ENCODE measurements at places on chromosomes 1 and 21.
A peak's percentile ranks its signal among the peaks of the same experiment; 100 is the strongest.

DNA sequence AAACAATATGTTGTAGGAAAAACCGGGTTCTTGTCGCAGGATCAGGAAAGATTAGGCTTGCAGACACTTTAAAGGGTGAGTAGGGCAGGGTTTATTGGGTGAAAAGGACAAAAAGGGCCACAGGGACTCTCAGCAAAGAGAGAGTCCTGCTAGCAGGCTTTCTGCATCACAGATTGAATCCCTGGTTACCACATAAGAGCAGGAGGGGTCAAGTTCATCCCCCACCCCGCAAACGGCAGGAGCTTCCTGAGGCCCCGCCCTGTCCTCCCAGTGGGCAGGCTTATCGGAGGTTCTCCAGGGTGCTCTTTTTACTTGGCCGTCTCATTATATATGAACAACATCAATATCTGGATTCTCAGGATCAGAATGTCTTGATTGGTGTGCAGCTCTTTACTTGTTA is 47.7 kb downstream of the SYCP1 start:
- DNase-seq, result no peak

- no peak for DNase-seq
Observed at GRCh38 chr1:34984435-34984792, 733 bp downstream of the TMEM35B start.

DNA sequence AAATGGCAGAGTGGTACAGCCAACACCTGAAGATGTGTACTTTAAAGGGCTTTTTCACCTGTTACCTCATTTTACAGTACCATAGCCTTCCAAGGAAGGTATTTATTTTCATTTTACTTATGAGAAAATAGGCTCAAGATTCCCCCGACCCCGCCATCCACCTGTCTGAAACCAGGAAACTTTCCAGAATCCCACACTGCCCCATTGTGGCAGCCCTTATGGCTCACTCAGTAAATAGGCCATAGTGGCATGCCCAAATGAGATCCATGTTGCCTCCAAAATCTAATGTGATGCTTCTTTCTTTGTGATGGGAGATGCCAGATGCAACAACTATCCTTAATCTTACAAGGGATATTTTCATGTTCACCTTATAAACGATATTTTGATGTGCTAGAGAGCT is 97.8 kb downstream of the EBNA1BP2 start:
- DNase-seq, result no peak

DNA sequence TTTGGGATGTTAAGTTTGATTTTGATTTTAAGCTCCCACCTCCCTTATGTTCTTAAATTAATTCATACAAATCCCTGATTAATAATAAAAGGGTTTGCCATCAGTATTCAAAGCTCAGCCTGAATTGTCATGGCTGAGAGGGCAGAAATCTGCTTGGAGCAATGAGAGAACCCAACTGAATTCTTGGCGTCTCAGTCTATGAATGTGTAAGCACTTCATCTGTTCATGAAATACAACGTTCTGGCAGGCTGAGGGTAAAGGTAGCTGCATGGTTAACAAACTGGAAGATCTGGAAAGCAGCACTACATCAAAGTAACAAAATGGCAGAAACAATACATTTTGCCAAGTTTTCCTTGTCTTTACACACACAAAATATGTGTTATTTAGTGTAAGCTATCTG is 95.3 kb downstream of the ACBD6 start:
- no peak for DNase-seq

DNA sequence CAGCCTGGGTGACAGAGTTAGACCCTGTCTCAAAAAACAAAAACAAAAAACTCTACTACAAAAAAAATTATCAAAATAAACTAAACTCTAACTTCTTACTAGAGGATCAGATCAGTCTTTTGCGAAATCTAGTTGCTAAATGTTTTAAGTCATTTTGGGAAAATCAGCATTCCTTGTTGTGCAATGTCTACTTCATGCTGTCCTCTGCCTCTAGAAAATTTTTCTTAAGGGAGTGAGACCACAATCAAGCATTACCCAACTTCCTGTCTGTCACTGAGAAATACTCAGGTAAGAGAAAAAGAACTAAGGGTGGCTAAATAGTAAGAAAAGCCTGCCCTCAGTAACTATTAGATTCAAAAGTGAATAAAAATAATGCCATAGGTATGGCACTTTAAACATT is 67.2 kb upstream of the FOXD3 start:
- DNase-seq, result no peak

DNA sequence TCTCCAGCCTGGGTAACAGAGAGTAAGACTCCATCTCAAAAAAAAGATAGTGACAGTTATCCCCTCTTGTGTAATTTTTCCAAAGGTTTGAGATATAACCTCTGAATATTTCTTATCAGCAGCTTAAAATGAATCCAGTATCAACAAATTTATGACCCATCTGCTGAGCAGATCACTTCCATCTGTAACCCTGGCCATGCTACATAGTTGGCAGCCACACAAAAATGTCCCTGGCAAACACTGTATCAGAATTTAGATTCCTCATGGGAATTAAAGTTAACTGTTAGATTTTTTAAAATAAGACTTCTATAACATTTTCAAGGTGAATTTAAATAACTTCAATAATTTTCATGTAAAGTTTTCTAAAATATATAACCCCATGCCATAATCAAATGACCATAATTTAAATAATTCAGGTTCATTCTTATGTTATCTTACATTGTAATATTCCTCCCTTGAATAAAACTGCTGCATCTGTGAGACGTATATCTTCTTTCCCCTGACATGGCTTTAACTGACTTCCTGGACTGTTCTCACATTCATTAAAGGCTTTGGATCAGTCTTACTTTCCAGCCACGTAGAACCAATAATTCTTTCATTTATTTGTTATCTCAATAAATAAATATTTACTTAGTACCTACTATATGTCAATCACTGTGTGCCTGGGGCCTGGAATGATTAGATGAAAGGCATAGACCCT is 5.3 kb upstream of the PRPF38B start:
- DNase-seq, result no peak

GRCh38 chr21:42837421-42838211 is 41.7 kb downstream of the WDR4 start:
- DNase-seq, result no peak

DNA sequence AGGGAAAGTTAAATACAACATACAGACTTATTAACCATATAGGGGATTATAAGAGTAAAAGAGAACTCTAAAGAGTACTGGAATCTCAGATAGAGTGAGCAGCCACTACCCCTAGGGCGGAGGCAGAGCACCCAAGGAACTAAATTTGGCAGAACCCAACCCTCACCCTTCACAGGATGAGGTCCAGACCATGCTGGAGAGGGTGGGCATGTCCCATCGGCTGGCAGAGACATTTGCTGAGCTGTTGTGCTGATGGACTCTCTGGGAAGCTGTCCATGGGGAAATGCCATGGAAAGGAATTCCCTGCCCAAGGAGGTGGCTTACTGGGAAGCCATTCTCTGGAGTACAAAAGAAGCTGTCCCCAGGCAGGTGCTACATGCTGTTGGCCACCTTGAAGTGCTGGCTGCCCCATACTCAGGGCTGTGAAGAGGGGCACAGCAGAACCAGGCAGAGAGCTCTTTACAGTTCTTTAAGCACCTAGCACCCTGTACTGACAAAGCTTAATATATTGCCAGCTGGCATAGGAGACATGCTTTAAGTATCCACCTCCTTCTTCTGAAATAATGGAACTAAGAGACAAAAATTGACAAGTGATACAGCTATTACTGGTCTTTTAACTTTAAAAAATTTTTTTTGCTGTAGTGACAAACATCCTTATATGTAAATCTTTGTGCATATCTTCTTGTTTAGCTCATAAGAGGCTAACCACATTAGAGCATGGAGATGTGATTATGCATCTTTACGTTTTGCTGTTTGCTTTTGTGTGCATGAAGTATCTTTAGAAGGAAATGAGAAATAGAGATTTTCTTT is 29.6 kb downstream of the TSNAX start:
- no peak for DNase-seq

DNA sequence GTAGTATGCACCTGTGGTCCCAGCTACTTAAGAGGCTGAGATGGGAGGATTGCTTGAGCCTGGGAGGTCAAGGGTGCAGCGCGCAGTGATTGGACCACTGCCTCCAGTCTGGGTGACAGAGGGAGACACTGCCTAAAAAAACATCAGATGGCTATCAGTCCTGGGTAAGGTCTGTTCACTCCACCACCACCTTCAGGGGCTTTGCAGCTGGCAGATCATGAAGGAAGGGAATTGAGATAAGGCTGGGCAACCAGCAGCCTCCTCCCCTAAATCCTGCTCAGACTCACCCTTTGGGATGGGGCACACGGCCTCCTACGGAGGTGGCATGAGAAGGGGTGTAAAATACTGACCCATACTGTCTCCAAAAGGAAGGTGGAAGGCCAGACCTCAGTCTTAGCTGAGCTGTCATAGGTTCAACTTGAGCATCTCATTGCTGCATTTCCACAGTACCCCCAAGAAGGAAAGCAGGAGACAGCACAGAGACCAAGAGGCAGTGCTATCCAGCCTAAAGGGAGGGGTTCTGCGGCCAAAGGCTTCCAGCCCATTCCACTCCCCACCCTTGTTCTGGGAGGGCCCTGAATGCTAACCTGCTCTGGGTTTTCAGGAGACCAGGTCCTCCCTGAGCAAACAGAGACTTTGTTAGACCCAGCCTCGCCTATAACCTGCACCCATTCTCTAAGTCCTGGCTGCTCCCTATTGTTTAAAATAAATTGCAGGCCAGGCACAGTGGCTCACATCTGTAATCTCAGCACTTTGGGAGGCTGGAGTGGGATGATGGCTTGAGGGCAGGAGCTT is 13.7 kb downstream of the SLC45A3 start:
- no peak for DNase-seq

DNA sequence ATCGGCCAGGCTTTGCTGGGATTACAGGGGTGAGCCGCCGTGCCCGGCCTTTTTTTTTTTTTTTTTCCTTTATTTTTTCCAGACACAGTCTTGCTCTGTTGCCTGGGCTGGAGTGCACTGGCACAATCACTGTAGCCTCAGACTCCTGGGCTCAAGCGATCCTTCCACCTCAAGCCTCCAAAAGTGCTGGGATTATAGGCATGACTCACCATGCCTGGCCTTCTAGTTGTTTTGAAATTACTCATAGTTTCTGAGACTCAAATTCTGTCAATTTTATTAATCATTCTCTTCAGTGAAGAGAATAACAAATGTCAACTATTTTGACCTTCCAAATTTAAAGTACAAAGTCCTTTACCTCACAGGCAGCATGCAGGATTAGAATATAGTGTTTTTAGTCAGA is 374.5 kb downstream of the PLA2G4A start:
- no peak for DNase-seq

DNA sequence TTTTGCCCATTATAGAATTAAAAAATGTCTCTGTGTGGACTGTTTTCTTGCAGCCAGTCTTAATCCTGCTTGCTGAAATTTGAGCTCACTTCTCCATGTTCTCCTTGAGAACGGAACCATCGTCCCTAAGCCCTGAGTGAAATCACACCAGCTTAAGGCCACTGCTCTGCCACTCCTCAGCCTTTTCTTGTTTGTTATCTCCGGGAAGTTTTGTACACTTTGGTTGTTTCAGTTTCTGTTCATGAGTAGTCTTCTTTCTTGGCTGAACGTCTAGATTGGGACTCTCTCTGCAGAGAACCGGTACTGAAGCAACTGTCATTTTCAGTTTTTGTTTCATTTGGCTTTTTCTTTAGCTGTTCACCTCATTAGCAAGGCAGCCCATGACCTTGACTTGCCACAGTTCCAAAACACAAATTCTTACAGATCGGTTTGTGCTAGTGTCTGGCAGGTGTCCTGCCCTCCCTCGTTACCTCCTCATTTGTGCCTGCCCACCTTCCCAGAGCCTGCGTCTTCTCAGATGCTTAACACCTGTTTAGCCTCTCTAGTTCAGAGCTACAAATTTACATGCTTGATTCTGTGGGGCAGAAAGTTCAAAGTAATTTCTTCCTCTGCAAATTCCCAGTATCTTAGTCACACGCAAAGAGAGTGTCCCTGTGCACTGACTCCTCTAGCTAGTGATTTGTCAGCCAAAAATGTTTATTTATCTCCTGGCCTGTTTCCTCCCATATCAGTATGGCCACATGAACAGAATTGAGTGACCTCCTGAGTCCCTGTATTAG is 12.4 kb downstream of the PSEN2 start:
- DNase-seq, result no peak

DNA sequence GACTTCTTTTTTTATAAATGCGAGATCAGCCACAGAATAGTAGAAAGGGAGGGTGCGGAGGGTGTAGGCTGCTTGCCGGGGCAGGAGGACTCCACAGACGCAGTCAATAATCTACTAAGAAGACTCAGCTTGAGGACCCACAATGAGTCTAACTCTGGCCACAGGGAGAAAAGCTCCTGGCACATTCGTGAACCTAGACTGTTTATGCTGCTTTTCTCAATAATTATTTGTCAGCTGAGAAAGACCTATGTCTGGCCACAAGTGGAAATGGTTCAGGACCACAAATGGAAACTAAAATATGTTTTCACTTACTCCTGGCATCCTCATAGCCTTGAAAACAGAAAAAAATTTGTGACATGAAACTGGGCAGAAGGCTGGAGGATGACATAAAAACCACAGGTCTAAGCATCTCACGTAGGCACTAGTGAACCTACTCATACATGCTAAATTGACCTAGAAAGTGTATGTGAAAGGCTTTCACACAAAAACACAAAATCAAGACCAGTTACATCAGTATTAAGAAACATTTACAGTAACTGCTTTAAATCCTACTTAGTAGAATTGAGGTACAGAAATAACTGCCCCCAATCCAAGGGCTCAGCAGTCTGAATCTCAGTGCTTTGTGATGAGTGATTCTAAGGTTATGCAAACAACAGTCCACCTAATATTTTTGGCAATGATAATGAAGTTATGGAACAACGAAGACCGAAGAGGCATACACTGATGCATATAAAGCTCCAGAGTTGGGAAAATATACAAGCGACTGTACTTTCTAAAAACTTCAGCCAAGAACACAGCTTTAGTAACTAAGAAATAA is 159.5 kb downstream of the SLC45A1 start:
- DNase-seq, result no peak

GRCh38 chr1:8351693-8352470 is 34.0 kb downstream of the SLC45A1 start:
- DNase-seq, result no peak

DNA sequence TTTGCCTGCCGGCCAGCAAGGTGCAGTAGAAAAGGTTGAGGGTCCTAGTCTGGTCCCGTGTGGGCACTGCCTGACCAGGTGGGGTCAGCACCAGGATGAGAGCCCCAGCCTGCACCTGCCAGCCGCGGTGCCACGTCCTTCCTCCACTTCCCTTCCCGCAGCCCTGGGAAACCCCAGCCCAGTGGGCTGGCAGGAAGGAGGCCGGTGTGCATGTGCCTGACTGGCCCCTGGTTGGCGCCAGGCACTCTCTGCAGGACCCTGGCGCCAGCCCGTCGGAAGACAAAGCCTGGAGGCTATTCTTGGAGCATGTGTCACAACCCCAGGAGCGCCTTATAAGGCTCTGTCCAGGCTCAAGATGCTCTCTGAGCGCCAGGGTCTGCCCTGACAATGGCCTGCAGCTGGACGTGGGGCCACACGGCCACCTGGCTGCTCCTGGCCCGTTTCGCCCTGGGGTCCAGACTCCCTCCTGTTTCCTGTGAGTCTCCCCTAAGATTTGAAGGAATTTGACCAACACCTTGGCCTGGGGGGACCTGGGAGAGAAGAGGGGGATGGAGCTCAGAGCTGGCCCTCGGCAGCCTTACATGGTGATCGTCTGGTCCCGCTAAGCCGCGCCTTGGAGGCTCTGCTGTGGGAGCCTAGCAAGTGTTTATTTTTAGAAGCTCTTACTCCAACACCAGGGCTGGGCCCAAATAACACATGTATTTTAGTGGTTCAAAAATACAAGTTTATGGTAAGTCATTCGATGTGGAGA is 31.9 kb upstream of the POFUT2 start:
- DNase-seq, result peak; percentile 59

GRCh38 chr1:112402682-112403643 is 6.9 kb downstream of the CTTNBP2NL start:
- no peak for DNase-seq

- DNase-seq, result no peak
Observed at GRCh38 chr1:210478820-210479219, 150.1 kb downstream of the HHAT start.
